ENCODE measurements at places on chromosomes 12 and 14.

GRCh38 chr12:52774629-52775250, 2.4 kb downstream of the KRT76 start:
- H3K36me3 ChIP-seq: no peaks in the 10 kb centered on the region
- no peaks in the 10 kb centered on the region for H3K4me1 ChIP-seq
- no peaks in the 10 kb centered on the region for H3K27me3 ChIP-seq

DNA sequence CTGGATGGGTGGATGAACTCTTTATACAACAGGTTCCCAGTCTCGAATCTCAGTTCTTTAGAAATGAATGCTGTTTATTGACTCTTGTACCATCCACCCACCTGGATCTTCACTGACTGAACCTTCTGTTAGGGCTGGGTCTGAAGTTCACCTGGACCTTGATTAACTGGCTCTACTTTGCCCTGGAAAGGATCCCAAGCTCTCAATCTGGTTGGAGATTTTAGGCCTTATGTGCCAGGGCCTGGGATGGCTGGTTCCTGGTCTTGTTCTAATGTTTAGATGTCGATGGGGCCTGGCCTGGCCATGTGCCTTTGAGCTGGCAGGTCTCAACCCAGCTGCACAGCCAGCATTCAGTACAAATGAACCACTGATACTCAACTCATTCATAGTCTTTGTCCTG, 76.5 kb upstream of the MED13L start:
- no peaks in the 10 kb centered on the region for H3K27me3 ChIP-seq
- H3K36me3 ChIP-seq: no peaks in the 10 kb centered on the region
- DNase-seq: no peak
- no peak overlapping the region for H3K27ac ChIP-seq

DNA sequence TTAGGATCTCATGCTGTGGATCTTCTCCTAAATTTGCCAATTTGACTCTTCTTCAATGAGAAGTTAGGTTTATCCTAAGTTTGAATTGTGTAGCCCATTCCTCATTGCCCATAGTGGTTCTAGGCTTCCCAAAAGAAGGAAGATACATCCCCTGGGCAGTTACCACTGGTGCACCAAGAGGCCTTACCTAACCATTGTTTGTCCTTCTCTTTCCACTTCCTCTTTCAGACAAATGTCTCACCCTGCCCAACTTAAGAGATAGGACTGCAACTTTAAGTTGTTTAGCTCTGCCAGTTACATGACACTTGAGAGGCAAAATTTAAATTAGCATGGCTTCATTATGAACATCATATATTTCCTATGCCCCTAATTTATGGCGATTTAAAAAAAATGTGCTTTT, 9.4 kb upstream of the KCNH3 start:
- no peak overlapping the region for H3K4me3 ChIP-seq
- no peaks in the 10 kb centered on the region for H3K27me3 ChIP-seq
- H3K4me1 ChIP-seq: no peaks in the 10 kb centered on the region
- no peak for DNase-seq
- no peak overlapping the region for H3K27ac ChIP-seq

- peaks cover 3% of the 10 kb centered on the region for H3K36me3 ChIP-seq
- H3K4me3 ChIP-seq: no peak overlapping the region
- no peak for DNase-seq
- H3K27ac ChIP-seq: no peak overlapping the region
- peaks cover 22% of the 10 kb centered on the region for H3K4me1 ChIP-seq
These were observed 3.1 kb downstream of the NUMB start for GRCh38 chr14:73455294-73455693.

DNA sequence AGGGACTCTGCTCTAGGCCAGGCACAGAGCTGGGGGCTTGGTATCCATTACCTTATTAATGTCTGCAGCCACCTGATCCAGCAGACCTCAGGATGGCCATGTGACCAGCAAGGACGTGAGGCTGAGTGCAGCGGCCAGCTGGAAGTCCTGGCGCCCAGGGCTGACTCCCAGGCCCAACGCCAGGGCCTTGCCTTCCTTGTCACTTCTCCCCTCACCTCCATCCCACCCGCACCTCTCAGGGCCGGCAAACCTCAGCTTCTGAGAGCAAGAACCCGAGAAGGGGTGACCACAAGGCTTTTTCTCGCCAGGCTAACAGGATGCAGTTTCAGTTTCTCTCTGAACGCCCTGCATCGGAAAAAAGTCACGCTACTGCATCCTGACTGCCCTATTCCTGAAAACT, 15.4 kb downstream of the RAB35 start:
- DNase-seq: no peak
- peaks cover 23% of the 10 kb centered on the region for H3K36me3 ChIP-seq
- H3K27me3 ChIP-seq: no peaks in the 10 kb centered on the region
- peak overlapping the region; percentile 64 for H3K27ac ChIP-seq
- H3K4me1 ChIP-seq: peaks cover 36% of the 10 kb centered on the region

DNA sequence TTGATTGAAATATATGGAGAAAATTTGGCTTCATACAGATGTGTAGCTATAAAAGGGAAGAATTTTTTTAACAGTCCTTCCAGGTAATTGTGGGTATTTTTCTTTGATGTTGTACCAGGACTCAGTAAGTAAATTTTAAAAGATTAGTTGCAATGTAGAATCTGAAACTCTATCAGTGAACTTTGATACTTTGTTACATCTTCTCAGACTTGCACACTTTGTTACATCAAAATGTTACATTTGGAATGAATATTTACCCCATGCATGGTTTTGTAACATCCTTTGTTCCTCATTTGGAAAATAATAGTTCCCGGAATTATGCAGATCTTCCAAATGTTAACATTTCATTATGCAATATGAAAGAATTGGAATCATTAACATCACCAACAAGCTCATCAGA, 13.8 kb downstream of the MTHFD1 start:
- H3K27me3 ChIP-seq: no peaks in the 10 kb centered on the region
- no peak for DNase-seq
- no peaks in the 10 kb centered on the region for H3K36me3 ChIP-seq
- no peak overlapping the region for H3K27ac ChIP-seq
- H3K4me1 ChIP-seq: no peaks in the 10 kb centered on the region

DNA sequence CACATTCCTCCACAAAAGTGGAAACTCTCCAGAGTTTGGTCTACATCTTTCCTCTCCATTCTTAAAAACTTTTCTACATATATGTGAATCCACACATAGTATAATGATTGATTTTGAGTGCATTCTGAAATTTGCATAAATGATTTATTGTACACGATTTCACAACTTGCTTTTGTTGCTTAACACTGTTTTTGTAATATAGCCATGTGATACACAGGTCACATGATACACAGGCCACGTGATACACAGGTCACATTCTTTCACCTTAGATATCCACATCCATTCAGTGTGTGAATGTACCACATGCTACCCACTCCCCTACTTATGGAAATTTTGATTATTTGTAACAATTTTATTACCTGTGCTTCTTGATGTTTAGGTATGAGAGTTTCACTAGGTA, 319.1 kb downstream of the ZFP36L1 start:
- no peak overlapping the region for H3K4me3 ChIP-seq
- no peaks in the 10 kb centered on the region for H3K36me3 ChIP-seq
- no peak for DNase-seq
- no peaks in the 10 kb centered on the region for H3K27me3 ChIP-seq
- H3K27ac ChIP-seq: no peak overlapping the region

DNA sequence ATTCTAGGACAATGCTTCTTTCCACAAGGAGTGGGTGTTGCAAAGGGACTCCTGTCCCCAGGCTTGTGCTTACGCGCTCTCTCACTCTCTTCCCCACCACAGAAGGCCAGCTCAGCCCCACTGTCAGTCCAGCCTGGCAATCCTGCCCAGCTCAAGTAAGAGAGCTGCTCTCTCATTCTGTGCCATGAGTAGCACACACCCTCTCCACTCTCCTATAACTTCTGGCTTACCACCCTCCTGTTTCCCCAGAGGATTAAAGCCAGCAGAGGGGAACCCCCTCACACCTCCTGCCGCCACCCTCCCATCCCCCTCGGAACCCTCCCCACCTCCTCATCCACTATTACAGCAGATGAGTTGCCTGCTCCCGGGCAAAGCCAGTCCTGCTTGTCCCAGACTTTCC, 17.1 kb downstream of the NCKAP5L start:
- H3K27me3 ChIP-seq: no peaks in the 10 kb centered on the region
- no peak overlapping the region for H3K4me3 ChIP-seq
- H3K4me1 ChIP-seq: peaks cover 30% of the 10 kb centered on the region
- no peak for DNase-seq
- no peaks in the 10 kb centered on the region for H3K36me3 ChIP-seq
- no peak overlapping the region for H3K27ac ChIP-seq

- no peaks in the 10 kb centered on the region for H3K36me3 ChIP-seq
- no peak overlapping the region for H3K27ac ChIP-seq
- no peaks in the 10 kb centered on the region for H3K4me1 ChIP-seq
- H3K4me3 ChIP-seq: no peak overlapping the region
- no peaks in the 10 kb centered on the region for H3K27me3 ChIP-seq
These were observed 73.3 kb downstream of the B4GALNT3 start for GRCh38 chr12:532908-533565.

DNA sequence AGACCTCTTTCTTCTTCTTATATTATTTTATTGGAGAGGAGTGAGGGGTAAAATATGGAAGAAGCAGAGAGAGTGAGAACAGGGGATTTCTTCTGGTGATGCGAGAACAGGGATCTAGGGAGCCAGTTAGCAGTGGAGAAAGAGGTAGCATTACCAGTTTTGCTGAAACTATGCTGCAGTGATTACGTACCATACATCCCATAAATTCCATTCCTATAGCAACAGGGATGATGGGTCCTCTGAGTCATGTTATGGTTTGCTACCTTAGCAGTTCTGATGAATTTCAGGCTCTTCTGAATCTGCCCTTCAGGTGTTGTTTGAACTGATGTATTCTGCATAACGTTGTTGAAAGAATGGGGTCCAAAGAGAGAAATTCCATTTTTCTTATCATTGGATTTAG, 625.4 kb upstream of the LRFN5 start:
- H3K4me1 ChIP-seq: no peaks in the 10 kb centered on the region
- H3K27me3 ChIP-seq: no peaks in the 10 kb centered on the region
- no peak overlapping the region for H3K4me3 ChIP-seq
- no peak overlapping the region for H3K27ac ChIP-seq

DNA sequence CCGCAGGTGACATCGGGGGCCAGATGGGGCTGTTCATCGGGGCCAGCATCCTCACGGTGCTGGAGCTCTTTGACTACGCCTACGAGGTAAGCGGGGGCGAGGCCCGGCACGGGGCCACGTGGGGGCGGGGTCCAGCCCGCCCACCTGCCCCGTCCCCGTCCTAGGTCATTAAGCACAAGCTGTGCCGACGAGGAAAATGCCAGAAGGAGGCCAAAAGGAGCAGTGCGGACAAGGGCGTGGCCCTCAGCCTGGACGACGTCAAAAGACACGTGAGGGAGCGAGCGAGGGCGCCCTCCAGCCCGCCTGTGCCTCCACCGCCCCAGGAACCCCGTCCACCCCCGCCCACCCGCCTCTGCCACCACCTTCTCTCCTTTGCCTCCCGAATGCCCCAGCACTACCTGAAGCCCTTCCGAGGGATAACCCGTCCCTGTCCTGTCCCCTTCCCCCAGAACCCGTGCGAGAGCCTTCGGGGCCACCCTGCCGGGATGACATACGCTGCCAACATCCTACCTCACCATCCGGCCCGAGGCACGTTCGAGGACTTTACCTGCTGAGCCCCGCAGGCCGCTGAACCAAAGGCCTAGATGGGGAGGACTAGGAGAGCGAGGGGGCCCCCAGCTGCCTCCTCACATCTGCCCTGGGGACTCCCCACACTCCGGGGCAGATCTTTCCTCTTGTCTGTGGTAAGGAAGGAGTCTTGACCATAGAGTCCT, 3.9 kb upstream of the SMARCD1 start:
- no peak for DNase-seq
- H3K27ac ChIP-seq: no peak overlapping the region
- H3K4me3 ChIP-seq: no peak overlapping the region
- no peaks in the 10 kb centered on the region for H3K27me3 ChIP-seq
- peaks cover 14% of the 10 kb centered on the region for H3K4me1 ChIP-seq

GRCh38 chr12:33439587-33440011, at the start of gene SYT10:
TSS of gene SYT10 (minus strand) at chr12:33439819. CDS start at chr12:33439522, 297 bp downstream.
- H3K4me1 ChIP-seq: peaks cover 14% of the 10 kb centered on the region
- no peaks in the 10 kb centered on the region for H3K36me3 ChIP-seq
- peak within 1 kb of the TSS; percentile 34 for H3K4me3 ChIP-seq
- peak within 1 kb of the TSS; percentile 52 for H3K27ac ChIP-seq
- H3K27me3 ChIP-seq: peaks cover 8% of the 10 kb centered on the region
- no peak for DNase-seq

- H3K4me1 ChIP-seq: no peaks in the 10 kb centered on the region
- H3K4me3 ChIP-seq: no peak overlapping the region
- no peak overlapping the region for H3K27ac ChIP-seq
- no peaks in the 10 kb centered on the region for H3K27me3 ChIP-seq
These were observed 48.3 kb downstream of the DNAI7 start for GRCh38 chr12:25146686-25147085.

DNA sequence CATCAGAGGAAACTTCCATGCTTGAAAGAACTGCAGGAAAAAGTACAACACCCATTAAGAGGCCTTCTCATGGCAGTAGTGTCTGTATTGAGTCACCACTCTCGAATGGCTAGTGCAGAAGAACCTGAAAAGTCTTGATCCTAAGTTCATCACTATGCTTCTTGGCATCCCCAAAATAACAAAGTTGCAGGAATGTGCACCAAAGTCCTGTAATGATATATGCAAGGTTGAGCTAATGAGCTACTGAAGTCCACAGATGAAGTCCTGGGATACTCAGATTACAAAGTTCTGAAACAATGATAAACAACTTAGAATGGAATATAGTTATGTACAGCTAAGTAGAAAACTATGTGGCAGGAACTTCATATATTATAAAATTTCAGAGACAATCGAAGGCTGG, 545.4 kb downstream of the FOXG1 start:
- no peak for DNase-seq
- no peak overlapping the region for H3K4me3 ChIP-seq
- no peaks in the 10 kb centered on the region for H3K36me3 ChIP-seq
- no peaks in the 10 kb centered on the region for H3K27me3 ChIP-seq
- no peaks in the 10 kb centered on the region for H3K4me1 ChIP-seq

DNA sequence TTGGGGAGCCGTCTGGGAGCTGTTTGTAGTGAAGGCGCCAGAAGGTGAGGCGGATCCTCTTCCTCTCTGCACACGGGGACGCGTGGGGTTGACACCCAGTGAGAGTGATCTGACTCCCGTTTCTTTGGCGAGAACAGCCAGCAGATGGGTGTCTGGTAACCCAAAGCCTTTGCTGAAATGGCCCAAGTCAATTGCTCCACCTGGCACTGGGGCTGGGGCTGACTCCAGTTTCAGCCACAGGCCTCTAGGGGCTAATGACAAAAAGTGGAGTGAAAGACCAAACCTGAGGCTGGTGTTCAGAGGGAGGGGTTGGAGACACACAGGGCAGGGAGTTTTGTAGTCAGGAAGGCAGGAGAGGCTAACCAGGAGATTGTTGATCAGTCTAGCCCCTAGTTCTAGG, 87.0 kb downstream of the FRMD6 start:
- DNase-seq: no peak
- H3K36me3 ChIP-seq: no peaks in the 10 kb centered on the region
- H3K4me1 ChIP-seq: no peaks in the 10 kb centered on the region

All from sigmoid colon (tissue), 7 donors.